ENCODE measurements at places on chromosomes 6 and 20. TPM values are rescaled to one million over a fixed set of nuclear protein-coding genes. Genes with fewer than 3 reads are reported as not detected.
A peak's percentile ranks its signal among the peaks of the same experiment; 100 is the strongest.

GRCh38 chr20:51758978-51759544, 9.1 kb downstream of the ATP9A start:
- H3K4me1 ChIP-seq = peaks cover 8% of the 10 kb centered on the region
- no peaks in the 10 kb centered on the region for H3K27me3 ChIP-seq
- no peak overlapping the region for H3K27ac ChIP-seq
- peak; percentile 30 for DNase-seq

GRCh38 chr20:41029150-41029901, 704 bp downstream of the TOP1 start:
- H3K4me3 ChIP-seq = peak overlapping the region; percentile 99
- H3K27ac ChIP-seq = peak overlapping the region; percentile 96
- H3K27me3 ChIP-seq = no peaks in the 10 kb centered on the region

MACROD2 gene
- total RNA-seq = 3.6 TPM

SYNDIG1 gene
- 21.4 TPM for total RNA-seq

All from left ventricle myocardium inferior (tissue), 1 donor.